ENCODE measurements at places on chromosomes 2 and 18.

DNA sequence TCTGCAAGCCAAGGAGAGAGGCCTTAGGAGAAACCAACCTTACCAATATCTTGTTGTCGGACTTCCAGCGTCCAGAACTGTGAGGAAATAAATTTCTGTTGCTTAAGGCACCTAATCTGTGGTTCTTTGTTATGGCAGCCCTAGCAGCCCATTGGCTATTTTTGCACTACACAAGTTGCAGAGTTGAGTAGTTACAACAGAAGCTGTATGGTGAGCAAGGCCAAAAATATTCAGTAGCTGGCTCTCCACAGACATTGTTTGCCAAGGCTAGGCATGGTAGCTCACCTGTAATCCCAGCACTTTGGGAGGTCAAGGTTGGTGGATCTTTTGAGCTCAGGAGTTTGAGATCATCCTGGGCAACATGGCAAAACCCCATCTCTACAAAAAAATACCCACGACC lies 27.1 kb upstream of the SCYGR1 start:
- DNase-seq, result no peak

DNA sequence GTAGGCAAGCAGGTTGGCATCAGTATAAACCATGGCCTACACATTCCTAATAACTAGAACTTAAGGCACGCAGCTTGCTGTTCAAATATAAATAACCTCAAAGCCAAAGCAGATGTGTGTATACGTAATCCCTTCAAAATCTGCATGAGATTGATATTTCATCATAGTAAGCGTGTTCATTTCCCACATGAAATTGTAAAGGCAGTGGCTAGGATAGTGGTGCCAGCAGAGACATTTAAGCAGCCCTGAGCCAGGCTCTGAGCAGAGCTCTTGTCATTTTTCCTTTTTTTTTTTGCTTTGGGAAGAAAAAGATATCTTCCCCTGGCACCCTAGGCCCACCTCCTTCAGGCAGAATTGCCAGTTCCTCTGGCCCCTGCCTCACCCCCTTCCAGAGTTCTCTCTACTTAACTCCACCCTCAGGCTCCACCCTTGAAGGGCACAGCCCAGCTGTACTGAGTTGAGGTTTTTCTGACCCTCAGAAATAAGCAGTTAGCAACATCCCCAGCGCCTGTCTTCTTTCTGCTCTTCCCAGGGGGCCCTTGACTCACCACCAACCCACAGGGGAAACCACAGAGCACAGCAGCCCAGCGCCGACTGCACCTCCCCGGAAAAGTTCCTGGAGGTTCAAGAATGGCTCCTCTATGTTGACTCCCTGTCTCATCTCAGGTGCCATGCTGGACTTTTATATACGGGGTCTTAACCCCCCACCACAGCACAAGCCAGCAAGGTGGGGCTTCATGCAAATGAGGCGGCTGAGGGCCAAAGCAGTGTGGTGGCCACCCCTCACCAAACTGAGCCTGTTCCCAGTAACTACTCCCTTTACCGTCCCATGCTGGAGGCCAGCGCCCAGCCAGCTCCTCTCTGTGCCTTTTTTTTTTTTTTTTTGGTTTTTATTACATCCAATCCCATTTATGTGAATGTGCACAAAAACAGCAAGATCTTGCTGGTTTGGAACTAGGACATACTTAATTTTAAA lies 84.7 kb downstream of the EHD3 start:
- DNase-seq, result no peak

- no peak for DNase-seq
Observed at GRCh38 chr2:150792780-150793300, 305.4 kb upstream of the RND3 start.

DNA sequence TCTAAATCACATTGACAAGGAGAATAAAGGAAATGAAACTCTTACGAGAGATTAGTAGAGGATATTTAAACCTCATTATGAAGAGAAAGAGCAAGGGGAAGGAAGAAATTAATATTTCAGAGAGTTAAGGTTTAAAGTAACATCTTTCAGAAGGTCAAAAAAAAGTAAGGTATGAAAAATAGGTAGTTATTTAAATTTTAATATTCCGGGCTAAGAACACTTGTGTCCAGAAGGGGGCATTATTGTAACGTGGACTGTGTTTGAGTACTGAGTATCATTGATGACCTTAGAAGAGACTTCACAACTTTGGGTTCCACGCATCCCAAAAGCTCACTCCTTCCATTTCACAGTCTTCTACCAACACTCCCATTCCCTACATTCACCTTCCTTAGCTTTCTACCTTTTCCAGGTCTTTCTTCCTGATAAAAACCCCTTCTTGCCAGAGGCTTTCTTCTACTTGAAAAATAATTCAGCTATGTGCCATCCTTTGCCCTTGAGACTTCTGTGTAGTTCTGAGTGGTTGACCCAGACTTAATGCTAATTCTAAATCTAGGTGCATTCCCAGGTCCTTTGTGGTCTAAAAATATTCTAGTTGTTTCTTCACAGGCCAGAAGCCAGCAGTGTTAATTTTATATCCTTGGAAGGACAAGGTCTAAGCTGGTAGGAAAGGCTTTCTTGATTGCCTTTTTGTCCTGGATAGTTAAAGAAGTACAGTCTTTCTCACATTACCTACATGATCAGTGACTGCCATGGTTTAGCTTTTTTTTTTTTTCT lies 16.5 kb downstream of the DYNC1I2 start:
- DNase-seq, result peak; percentile 6

GRCh38 chr2:136034629-136035028 lies 49.2 kb upstream of the DARS1 start:
- no peak for DNase-seq

DNA sequence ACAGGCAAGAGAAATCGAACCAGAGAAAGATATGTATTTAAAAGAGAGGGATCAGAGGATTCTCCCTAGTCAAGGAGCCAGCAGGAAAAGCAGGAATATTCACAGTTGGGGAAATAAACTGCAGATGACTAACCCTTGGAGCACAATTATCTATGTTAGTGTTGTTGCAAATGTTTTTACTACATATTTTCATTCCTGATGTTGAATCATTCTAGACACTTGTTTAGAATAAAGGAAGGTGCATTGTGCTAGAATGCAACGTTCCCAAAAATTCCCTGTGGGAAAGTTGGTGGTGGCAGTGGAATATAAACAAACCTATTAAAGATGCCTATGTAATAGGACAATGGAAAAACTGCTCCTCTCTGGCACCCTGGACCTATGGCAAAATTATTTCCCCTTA lies 63.3 kb downstream of the DTNA start:
- DNase-seq, result no peak

GRCh38 chr18:76679945-76680344 lies 142.4 kb upstream of the ZNF236 start:
- DNase-seq, result no peak

DNA sequence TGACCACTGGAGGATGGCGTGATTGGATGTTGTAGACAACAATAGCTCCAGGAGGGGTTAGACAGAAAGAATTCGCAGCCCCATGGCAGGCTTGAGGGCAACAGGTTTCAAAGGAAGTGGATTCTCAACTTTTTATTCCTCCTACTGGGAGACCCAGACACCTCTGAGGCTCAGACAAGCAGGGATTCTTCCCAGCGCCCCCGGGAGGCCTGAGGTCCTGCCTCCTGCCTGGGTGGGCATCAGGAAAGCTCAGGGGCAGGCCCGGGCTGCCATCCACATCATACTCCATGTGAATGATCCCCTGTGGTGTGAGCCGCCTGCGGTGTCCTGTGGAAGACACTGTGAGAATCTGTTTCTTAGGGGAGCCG lies 203.5 kb downstream of the CYP26B1 start:
- no peak for DNase-seq
